Midbrain (tissue), 1 donor: ENCODE measurements at places on chromosomes 5 and 9.
A peak's percentile ranks its signal among the peaks of the same experiment; 100 is the strongest.

DNA sequence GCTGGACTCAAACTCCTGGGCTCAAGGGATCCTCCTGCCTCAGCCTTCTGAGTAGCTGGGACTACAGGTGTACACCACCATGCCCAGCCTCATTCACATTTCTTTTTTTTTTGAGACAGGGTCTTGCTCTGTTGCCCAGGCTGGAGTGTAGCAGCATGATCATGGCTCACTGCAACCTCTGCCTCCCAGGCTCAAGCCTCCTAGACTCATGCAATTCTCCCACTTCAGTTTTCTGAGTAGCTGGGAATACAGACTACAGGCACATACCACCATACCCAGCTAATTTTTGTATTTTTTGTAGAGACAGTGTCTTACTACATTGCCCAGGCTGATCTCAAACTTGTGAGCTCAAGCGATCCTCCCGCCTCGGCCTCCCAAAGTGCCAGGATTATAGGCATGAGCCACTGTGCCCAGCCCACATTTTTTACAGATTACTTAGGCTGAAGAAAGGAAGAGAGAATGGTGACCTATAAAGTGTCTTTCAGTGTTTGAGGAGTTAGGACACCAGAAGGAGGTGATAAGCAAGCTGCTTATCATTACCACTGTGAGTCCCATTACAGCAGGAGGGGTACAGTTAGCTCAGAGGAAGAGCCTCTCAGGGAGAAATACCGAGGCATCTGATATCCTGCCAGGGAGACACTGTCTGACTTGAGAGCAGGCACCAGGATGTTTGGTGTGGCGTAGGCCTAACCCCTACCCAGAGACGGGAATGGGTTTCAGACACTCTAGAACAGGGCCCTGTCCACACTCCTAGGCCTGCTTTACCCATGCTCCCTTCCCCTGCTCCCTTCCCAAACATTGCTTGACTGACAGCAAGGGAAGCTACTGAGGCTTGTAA is 9.7 kb downstream of the FAXDC2 start:
- no peak for DNase-seq

DNA sequence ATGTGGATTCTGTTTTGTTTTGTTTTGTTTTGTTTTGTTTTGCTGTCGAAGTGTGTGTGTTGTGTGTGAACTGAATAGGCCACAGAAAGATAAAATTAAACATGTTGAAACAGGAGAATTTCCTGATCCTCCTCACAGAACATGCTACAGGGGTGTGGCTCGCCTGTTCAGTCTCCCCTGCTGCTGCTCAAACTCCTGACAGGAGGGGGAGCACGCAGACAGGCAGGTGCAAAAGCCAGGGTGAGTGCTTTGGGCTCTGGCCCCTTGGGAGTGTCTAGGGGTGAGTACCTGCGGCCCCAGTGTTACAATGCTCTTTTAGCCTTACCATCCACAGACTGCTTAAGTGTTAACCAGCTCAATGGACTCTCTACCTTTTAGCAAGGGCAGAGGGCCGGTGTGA is 473.5 kb downstream of the MAT2B start:
- DNase-seq, result no peak

DNA sequence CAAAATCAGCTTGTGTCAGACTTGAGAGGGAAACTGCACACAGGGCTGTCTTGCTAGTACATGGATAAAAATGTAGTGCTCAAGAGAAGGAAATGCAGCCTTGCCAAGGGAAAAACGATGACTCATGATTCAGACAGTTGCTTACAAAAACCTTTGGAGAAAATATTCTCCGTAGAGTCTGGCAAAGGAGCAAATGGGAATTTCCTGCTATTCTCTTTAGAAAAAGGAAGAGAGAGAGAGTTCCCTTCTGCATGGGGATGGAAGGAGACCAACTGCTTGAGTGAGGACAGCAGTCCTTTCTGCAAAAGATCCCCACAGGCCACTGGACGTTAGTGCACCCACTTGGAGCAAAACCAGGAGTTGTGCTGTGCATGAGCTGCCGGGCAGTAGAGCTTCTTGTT is 7.6 kb downstream of the IFNB1 start:
- DNase-seq, result peak; percentile 28

DNA sequence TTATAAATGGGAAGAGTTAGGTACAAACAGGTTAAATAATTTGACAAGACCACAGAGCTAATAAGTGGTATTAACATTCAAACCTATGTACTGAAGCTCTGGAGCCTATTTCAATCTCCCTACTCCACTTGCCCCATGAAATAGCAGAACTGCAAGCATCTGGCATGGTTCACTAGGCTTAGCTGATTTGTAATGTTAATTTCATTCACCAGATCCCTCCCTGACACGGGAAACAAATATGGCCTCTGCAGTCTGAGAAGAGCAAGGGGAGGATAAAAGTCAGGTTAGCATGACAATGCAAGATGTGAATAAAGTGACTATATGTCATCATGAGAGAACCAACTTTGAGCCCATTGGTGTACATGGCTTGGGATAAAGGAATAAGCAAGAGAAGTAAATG is 428.8 kb downstream of the BRINP1 start:
- DNase-seq, result no peak

GRCh38 chr5:9423571-9423970 is 122.3 kb downstream of the SEMA5A start:
- DNase-seq, result no peak
